Fibroblast of skin of right biceps (primary cell): ENCODE measurements at places on chromosomes 3 and 15.

GRCh38 chr15:48533982-48534381 lies 111.5 kb downstream of the FBN1 start:
- DNase-seq = peak; percentile 30

DNA sequence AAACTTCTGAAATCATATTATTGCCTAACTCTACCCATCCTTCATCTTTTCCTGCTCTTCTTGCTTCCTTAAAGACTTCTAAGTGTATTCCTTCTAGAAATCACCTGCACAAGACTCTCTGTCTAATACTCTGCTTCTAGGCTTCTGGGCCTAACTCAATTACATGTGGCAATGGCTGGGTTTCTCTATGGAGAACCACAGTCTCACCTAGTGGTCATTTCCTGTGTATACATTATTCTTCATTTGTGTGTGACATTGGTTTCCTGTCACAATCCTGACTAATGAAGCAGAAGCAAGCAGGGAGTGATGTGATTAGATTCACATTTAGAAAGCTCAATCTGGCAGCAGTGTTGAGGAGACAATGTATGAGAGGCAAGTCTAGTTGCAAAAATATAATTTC lies 16.9 kb upstream of the CLDN1 start:
- peak; percentile 75 for DNase-seq

DNA sequence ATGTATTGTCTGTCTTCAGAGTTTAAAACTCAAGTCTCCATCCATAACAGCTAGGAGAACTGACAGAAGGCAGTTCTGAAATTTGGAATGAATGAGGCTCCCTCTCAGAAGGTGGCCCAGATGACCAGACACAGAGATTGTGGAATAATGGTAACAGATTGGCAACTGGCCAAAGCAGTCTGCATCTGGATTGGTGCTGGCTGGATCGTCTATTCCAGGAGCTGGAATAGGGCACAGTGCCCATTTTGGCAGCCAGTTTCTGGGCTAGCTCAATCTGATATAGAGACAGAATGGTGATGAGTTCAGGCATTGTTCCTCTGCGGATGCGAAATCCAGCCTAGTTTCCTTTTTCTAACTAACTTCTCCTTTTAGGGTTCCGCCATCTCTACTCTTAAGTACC lies 851.7 kb downstream of the PDCD6IP start:
- DNase-seq = no peak

DNA sequence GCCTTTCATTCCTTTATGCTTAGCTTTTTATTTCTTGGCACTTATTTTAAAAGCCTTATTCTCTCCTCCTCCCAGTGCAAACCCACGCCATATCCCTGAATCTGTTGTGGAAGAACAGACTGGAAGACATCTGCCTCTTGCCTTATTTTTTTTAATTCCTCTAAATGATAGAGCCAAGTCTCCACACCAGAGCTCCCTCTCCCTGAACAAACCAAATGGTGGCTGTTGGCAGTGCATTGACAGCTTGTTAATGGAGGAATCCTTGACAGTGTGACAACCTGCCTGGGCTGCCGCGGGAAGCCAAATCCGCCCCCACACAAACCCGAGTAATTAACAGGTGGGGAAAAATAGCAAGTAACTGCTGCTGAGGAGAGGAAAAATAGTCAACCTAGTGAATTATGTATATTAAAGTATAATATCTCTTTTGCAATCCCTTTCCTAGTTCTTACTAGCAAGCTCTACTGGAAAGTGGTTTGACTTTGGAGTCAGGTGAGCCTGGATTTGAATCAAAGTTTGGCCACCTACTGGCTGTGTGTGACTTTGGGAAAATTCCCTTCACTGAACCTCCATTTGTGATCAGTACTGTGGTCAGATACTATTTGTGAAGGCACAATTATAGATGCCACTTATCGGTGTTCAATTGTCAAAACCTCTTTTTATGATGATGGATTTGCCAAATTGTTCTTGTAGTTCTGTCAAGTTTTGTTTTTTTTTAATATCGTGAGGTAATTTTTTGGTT lies 589.6 kb downstream of the PDCD6IP start:
- no peak for DNase-seq

DNA sequence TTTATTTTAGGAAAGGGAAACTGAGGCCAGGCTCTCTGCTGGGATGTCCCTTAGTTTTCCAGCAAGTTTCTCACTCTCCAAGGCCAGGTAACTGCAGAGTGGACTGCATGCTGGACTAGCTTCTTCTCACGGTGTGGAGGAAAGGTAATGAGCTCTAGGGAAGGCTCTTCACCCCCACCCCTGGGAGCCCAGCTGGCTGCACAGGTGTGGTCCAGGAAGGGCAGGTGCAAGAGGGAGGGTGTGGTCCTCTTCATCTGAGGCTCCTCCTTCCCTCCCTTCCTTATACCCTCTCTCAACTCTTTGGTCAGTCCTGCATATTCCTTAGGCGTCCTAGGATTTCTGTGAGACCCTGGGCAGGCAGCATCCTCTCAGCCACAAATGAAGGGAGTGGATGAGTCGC lies 33.9 kb downstream of the RNU5B-1 start:
- DNase-seq = no peak

GRCh38 chr3:194640829-194641228 lies 7.6 kb upstream of the TMEM44 start:
- peak; percentile 23 for DNase-seq

DNA sequence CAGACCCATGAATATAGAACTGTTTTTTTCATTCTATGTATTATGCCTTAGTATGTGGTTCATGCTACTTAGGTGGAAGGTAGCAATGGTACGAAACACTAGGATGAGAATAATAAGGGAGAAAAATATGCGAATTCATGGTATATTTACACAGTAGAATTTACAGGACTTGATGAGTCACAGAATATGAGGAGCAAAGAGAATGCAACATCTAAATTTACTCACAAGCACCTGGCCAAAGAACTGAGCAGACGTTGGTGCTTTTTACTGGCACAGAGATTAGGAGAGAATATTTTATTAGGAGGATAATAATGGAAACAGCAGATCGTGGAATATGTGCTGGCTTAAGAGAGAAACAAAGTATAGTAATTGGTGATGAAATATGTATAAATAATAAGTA lies 785.4 kb upstream of the ROBO1 start:
- DNase-seq = no peak

DNA sequence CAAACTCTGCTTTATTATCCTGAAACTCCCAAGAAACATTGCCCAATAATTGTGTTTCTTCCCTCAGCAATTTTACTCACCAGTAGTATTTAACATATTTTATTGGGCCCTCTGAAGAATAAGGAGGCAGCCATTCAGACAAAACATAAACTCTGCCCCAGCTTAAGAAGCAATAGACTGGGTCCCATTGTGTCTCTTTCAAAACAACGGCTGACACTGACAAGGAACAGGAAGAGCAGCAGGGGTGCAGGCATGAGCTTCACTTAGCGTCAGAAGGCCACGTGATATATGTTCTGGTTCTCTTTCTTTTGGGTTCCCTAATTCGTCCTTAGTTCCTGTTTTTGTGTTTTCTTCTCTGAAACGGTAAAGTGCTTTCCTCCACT lies 242.3 kb downstream of the FHIT start:
- no peak for DNase-seq

DNA sequence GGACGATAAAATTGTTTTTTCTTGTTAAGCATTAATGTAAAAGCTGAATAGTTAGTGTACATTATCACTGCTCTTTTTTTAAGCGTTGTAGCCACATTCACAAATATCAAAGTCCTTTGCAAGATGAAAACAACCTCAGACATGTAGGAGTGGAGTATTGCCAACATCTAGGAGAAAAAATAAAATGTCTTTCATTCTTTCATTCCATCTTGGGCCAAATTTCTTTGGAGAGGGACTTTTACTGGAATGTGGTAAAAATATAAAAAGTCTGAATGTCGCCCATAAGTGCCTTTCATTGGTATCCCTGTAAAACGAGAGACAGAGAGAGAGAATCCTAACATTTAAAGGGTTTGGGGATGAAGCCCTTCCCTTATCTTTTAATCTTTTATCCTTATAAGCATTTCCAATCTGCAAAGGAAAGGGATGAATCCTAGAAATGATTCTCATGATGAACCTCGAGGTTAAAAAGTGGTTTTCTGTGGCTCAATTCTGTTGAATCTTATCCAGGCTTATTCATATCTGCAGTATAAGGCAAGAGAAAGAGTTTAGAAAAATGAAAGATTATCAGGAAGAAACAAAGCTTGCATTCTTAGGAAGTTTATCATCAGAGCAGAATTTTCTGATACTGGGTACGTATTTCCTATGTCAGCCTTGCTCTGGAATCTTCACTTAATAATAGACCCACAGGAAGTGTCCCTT lies 1031.7 kb downstream of the MCTP2 start:
- DNase-seq = peak; percentile 85

DNA sequence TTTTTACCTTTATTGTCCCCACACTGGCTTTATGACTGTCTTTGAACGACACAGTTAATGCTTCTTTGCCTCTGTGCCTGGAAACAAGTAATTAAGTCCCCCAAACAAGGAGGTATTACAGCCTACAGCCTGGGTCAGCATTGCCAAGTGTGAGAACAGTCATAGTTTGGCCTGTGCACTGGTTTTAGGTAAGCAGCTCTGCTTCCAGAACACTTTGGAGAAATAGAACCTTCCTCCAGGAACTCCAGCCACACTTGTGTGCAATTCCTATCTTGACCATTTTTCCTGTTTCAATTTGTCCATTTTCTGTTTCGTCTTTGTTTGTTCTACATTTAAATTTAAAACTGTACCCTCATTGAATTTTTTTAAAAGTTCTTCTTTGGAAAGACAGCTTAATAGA lies 568.2 kb downstream of the TUSC7 start:
- no peak for DNase-seq

GRCh38 chr3:127442506-127442905 lies 148.0 kb downstream of the TPRA1 start:
- no peak for DNase-seq

GRCh38 chr3:189395825-189396224 lies 224.1 kb downstream of the TPRG1 start:
- no peak for DNase-seq

- DNase-seq = no peak
Measured at GRCh38 chr3:35772381-35773015, 133.2 kb downstream of the ARPP21 start.

DNA sequence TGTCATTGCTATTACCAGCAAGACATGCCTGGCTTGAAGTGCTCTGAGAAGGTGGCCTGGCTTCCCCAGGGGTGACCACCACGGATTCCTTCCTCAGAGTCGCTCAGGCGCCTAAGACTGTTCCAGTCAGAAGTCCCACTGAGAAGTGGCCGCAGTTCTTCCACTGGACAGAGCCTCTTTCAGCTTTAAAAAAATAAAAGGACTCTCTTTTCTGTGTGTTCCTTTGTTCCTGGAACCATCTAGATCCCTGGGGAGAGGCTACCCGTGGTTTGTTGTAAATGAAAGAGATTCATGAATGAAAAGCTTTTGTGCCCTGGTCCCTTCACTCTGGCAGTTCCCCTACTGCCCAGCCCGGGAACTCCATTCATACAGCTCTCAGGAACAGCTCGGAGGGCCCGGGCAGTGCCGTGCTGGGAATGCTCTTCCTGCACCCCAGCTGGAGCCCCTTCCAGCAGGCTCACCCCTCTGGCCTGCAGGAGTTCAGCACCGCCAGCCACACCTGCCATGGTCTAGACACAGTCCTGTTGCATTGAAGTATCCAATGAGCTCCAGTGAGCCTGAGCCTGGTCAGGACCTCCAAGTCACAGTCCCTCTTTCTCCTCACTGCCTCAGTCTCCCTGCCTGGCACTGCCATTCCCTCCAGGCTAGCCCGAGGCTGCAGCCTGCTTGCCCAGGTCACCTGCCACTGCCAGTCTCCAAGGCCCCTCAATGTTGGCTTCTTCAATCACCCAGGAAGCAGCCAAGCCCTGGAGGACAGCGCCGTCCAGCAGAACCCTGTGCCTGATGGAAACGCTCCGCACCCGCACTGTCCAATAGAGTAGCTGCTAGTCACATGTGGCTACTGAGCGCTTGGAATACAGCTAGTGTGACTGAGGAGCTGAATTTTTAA lies 75.4 kb downstream of the XXYLT1 start:
- DNase-seq = no peak

GRCh38 chr15:78063970-78064385 lies 13.5 kb downstream of the TBC1D2B start:
- DNase-seq = no peak

GRCh38 chr3:119160815-119161214 lies 12.6 kb upstream of the UPK1B start:
- DNase-seq = no peak

GRCh38 chr3:101119535-101119934 lies 126.3 kb upstream of the ABI3BP start:
- DNase-seq = peak; percentile 85

DNA sequence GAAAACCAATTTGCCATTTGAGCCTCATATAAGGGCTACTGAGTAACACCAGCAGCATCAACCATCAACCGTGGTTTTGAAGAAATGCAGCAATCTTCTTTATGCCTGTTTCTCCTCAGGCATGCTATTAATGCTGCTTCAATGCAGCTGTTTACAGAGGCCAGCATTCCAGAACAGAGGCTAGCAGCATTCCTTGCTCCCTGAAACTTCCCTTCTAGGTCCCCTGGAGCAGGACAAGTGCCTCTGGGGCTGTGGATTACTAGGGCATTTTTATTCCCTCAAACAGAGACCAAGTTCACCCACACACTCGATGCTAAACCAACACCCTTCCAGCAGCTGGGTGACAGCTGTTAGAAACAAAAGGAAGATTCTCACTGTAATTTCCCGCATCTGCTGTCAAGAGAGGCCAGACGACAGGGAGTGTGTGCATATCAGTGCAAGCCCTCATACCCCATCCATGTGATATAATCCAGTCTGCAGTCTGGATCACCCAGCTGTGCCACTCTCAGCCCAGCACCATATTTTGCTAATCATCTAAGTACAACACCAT lies 57.5 kb downstream of the HOMER2 start:
- DNase-seq = peak; percentile 35

DNA sequence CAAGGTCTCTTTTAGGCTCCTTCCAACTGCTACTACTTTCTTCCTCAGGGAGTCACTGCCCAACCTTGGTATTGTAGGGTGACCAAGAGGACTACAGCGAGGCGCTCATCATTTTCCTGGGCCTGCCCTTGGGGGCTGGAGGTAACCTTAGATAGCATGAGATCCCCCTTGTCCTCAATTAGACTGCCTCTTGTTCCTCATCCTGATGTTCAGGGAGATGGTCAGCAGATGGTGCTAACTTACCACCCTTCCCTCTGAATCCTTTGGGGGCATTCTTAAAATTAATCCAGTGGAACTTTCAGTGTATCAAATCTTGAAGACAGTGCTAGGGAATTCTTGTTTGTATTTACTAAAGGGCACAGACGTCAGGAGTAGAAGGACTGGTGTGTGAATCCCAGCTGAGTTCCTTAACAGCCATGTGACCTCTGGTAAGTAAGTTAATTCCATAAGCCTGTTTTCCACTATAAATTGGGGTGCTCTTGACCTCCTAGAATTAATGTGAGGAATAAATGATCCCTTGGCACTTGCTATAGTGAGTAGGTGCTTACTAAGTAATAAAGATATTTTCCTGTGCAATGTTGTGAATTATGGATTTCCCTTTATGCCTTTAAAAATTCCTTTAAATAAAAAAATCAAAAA lies 4.1 kb upstream of the CLPX start:
- DNase-seq = peak; percentile 61

DNA sequence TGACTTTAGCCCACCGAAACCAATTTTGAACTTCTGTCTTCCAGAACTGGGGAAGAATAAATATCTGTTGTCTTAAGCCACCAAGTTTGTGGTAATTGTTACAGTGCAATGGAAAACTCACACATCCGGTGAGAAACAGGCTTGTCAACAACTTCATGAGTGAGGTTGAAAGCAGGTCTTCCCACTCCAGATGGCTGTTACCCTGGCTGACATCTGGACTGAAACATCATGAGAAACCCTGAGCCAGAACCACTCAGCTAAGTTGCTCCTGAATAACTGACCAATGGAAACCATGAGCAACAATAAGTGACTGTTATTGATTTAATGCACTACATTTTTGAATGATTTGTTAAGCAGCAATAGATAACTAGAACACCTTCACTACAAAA lies 10.3 kb downstream of the ACSBG1 start:
- peak; percentile 7 for DNase-seq
